ENCODE measurements at places on chromosomes 2 and 18. TPM values are rescaled to one million over a fixed set of nuclear protein-coding genes. Genes with fewer than 3 reads are reported as not detected.

GRCh38 chr2:235244255-235245220 lies 249.3 kb upstream of the AGAP1 start:
- no peak for DNase-seq

GRCh38 chr18:8911408-8912340 lies 190.8 kb upstream of the NDUFV2 start:
- no peak for DNase-seq

GRCh38 chr2:139365189-139365588 lies 585.0 kb upstream of the NXPH2 start:
- no peak for DNase-seq

Gene UPP2
- total RNA-seq: not detected

GRCh38 chr18:70469916-70470315 lies 181.1 kb downstream of the SOCS6 start:
- DNase-seq: no peak

DNA sequence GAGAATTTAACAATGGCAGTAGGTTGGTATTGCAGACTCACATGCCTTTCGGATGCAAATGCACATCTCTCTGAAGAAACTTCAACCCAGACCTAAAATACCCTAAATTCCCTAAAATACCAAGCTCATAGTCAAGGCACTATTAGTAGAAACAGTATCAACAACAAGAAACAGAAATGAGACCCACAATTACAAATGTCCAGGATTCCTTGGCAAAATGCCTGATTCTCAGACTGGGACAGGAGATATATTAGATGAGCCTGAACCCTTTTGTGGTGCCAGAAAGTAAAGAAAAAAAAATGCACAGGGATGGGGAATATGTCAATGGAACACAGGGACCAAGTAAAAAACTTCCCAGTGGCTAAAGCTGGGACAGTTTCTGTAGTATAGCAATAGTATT lies 77.2 kb downstream of the NAT8 start:
- DNase-seq: no peak

Gene MTHFD2
- 47.4 TPM for total RNA-seq

GRCh38 chr2:173652767-173653431 lies 298.2 kb downstream of the CDCA7 start:
- no peak for DNase-seq

- DNase-seq: no peak
Measured at GRCh38 chr2:204470178-204470620, 75.1 kb upstream of the PARD3B start.

GRCh38 chr18:57776767-57777166 lies 26.3 kb downstream of the ATP8B1 start:
- no peak for DNase-seq

Gene SEPTIN10
- total RNA-seq: 97.2 TPM

Gene ERFE
- total RNA-seq: 1.5 TPM

GRCh38 chr2:21317131-21317530 lies 193.4 kb downstream of the TDRD15 start:
- no peak for DNase-seq

GRCh38 chr2:44746856-44747615 lies 194.5 kb upstream of the SIX3 start:
- no peak for DNase-seq

- no peak for DNase-seq
Measured at GRCh38 chr2:45045706-45046105, 36.5 kb upstream of the SIX2 start.

Gene TMEM169
- 0.45 TPM for total RNA-seq
